ENCODE measurements at places on chromosomes 3 and 15. TPM values are rescaled to one million over a fixed set of nuclear protein-coding genes. Genes with fewer than 3 reads are reported as not detected.

Gene OR5K2
- not detected for polyA plus RNA-seq

Gene GOLGA8G
- not detected for polyA plus RNA-seq

Gene FES
- polyA plus RNA-seq = 11.8 TPM

Gene GABRB3
- polyA plus RNA-seq = 1.7 TPM

Gene ADAMTS9
- 5.8 TPM for polyA plus RNA-seq

Gene TEX55
- not detected for polyA plus RNA-seq

Gene NANOGP8
- polyA plus RNA-seq = not detected

Gene PLSCR5
- not detected for polyA plus RNA-seq

Gene COPG1
- 88.7 TPM for polyA plus RNA-seq

Gene OIP5
- 2.5 TPM for polyA plus RNA-seq

Gene SI
- polyA plus RNA-seq = not detected

Gene CLSTN2
- polyA plus RNA-seq = 0.10 TPM

Data from stomach (tissue), 19 donors.